ENCODE measurements at places on chromosomes 11 and 22.

GRCh38 chr22:29883775-29884097, 762 bp downstream of the MTMR3 start:
- DNase-seq = no peak

DNA sequence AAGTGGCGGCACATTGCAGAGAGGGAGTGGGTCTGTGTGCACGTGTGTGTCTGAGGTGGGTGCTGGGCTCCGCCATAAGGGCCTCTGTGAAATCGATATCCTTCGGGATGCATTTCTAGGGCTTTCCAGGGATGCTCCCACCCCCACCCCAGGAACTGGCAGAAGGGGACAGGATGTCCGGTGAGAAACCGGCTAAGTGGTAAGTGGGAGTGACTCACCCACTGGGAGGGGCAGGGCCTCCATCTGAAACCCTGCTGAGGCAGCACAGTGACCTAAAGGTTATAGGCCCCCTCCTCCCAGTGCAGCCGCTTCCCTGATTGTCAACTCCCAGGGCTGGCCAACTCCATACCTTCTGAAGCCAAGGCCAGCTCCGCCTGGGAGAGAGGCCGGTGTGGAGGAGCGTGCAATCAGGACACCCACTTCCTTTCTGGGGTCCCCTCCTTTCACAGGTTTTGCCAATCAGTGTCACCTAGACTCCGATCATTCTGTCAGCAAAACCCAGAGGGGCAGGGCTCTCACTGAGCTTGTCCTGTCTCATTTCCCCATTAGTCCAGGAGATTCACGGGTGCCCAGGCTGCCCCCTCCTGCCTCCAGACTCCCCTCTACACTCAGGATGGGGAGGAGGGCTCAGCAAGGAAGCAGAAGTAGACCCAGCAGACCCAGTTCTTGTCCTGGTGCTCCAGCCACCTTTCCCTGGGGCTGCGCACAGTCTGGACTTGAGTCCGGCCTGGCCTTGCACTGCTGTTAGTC, 44.5 kb downstream of the NECTIN1 start:
- DNase-seq = peak; percentile 65

- DNase-seq = no peak
These were observed 1.1 kb upstream of the DENND5A start for GRCh38 chr11:9266132-9266736.

GRCh38 chr11:28072321-28072720, 35.6 kb downstream of the KIF18A start:
- DNase-seq = peak; percentile 67

- no peak for DNase-seq
These were observed 27.7 kb downstream of the CACNA1I start for GRCh38 chr22:39598017-39598965.

- no peak for DNase-seq
These were observed 1.4 kb downstream of the OSBP2 start for GRCh38 chr22:30695871-30696655.

GRCh38 chr11:111101881-111102280, 143.6 kb upstream of the POU2AF2 start:
- DNase-seq = no peak

DNA sequence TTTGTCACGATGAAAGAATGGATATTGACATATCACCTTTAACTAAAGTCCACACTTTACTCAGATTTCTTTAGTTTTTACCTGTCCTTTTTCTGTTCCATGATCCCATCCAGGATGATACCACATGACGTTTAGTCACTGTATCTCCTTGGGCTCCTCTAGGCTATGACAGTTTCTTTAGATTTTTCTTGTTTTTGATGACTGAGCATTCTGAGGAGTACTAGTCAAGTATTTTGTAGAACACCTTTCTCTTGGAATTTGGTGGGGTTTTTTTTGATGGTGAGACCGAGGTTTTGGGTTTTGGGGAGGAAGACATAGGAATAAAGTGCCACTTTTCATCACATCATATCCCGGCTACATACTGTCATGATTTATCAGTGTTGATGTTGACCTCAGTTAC, 4.0 kb downstream of the LDHAL6A start:
- no peak for DNase-seq

- no peak for DNase-seq
These were observed 8.0 kb downstream of the AHNAK start for GRCh38 chr11:62538470-62539237.

GRCh38 chr11:102138670-102139069, 28.4 kb downstream of the YAP1 start:
- DNase-seq = peak; percentile 94

- no peak for DNase-seq
These were observed 48.6 kb downstream of the C11orf91 start for GRCh38 chr11:33651990-33652389.

GRCh38 chr11:74084796-74085541, 76.1 kb upstream of the UCP3 start:
- DNase-seq = peak; percentile 46

DNA sequence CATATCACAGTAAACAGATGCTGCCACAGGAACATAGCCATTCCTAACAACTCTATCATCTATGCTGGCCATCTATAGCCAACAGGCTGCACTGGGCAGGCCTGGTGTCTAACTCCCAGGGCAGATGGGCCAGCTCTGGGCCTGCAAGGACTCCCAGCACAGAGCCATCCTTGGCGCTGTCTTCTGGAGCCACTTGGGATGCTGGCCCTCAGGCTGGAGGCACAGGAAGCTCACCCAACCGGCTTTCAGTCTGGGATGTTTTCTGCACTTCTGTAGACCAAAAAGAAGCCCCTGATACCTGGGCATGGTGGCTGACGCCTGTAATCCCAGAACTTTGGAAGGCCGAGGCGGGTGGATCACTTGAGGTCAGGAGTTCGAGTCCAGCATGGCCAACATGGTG, 40.8 kb upstream of the WNT11 start:
- DNase-seq = no peak

DNA sequence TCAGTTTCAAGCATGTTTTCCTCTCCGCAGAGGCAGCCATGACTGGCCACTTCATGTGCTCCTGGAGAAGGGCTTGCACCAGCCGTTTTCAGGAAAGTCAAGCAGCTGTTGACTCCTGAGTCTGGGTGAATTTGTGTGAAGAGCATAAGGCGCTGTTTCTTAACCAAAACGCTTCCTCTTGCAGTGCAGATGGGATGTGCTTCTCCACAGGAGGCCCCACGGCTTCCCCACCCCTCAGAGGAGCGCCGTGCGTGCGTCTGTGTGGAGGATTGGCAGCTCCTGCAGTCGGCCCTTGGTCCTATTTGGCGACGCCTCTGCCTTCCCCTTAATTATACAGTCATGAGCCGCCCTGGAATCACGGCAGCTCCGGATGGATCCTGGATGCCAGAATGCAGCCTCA, 54.1 kb upstream of the B3GAT1 start:
- DNase-seq = no peak

- no peak for DNase-seq
These were observed 63.5 kb downstream of the CEP164 start for GRCh38 chr11:117391181-117391580.

DNA sequence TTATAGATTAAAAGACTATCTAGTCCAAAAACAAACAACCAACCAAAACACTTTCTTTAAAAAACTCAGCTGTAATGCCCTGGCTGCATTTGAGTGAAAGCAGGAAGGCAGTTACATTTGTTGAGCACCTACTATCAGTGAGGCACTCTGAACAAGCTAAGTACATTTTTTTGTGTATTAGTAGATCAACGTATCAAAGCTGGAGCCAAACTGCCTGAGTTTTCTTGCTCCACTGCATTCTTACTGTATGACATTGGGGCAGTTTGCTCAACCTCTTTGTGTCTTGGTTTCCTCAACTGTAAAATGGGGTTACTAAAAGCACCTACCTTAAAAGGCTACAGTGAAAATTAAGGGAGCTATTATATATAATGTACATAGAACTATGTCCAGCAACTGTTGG, 22.0 kb downstream of the COA4 start:
- no peak for DNase-seq

DNA sequence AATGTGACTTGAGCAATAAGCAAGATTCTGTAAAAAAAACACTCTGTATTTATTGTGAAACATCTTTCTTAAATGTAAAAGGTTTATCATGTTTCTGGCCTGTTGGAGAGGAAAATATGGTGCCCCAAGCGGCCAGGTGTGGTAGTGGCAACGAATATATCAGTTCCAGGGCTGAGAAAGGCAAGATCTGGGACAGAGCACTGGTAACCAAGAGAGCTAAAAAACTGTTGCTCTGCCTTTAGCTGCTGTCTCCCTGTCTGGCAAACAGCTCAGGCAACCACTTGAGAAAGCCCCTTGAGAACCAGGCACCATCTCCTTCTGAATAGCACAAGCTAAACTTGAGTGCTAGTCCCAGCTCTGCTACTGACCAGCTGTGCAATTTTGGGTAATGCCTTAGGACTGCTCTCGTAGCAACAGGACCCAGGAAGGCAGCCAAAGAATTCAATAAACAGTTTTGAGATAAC, 129.9 kb downstream of the KCNC1 start:
- DNase-seq = no peak

DNA sequence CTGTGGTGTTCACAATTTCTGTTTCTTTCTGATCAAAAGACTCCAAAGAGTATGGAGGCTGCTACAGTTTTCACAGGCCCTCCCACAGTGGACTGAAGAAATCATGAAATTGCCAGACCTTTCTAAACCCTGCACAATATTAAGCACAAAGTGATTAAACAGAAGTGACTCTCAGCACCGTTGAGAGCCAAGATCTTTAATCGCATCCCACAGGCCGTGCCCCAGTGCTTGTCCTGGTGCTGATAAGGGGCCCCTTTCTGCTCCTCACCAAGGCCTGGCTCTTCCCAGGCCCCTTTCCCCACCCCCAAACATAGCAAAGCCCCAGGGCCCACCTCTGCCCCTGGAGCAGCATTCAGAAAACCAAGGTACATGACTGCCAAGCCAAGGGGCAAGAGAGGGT, 57.4 kb upstream of the BMAL1 start:
- no peak for DNase-seq

DNA sequence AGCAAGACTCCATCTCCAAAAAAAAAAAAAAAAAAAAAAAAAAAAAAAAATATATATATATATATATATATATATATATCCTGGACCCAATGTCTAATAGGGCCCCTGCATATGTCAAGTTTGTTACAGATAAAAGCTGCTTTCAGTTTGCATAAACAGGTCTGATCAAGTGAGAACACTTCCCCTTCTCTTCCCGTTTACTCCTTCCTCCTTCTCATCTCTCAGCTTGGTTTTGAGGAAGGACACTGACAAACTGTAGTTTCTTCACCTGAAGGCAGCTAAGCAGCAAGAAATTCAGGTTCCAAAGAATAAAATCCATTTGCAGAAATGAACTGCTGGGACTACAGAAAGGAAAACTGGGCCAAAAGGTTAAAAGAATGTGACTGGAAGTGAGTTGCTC, 11.7 kb downstream of the THOC5 start:
- no peak for DNase-seq

DNA sequence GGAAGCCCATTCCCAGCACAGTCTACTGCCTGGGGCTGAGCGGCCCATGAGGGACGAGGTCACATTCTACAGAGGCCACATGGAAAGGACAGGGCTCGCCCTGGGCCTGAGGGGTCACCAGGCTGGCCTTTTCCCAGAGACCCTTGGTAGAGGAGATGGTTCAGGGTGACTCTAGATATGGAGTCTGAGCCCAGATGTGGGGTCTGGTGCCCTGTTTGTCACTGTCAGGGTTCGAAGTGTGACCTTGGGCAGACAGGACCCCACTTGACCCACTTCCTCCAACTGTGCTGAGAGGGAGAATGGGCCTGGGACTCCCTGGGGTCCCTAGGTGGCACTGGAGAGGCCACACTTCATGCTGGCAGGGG, 81.0 kb downstream of the MYEOV start:
- DNase-seq = no peak

DNA sequence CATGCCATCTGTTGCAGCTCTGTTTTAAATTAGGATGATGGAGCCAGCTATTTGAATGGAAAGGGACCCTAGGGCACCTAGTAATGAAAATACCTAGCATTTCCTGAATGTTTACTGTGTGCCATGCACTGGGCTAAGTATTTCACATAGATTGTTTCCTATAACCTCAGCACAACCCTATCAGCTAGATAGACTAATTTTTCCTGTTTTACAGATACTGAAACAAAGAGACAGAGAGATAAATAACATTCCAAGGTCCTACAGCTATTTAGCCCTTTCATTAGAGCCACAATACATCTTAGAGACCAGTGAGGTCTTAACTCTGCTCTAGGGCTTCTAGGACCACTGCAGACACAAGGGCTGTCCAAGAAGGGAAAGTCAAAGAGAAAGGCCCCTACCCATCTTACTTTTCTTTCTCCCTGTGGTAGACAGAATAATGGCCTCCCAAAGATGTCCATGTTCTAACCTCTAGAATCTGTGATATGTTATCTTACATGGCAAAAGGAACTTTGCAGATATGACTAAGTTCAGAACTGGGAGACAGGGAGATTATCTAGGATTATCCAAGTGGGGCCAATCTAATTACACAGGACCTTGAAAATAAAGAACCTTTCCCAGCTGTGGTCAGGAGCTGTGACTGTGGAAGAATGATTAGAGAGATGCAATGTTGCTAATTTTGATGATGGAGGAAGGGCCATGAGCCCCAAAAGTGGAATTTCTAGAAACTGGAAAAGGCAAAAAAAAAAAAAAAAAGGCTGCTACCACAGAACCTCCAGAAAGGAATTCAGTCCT, 157.0 kb downstream of the CCDC34 start:
- DNase-seq = peak; percentile 43

DNA sequence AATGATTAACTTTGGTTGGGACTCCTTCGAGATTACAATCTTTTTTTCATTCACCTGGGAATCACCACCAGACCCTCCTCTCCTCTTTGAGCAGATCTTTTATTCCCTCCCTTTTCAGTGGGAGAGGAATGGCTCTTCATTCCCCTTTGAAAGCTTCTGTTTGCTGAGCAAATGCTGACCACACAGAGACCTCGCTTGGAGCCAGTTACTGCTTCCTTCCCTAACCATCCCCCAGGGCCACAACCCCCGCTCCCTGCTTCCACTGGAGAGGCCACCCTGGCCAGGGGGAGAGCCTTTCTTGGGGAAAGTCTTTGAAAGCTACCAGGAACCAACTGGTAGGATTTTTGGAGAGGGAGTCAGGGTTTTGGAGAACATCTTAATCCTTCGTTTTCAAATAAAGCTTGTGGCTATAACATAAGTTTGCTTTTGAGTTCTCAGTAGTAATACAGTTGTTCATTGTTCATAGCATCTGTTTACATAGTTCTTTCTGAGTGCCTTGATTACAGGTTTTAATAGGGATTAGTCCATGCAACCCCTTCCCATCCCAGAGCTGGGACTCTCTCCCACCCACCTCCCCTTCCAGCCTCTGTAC, 138.4 kb downstream of the DBX1 start:
- no peak for DNase-seq

GRCh38 chr22:45587638-45588505, 83.8 kb upstream of the ATXN10 start:
- no peak for DNase-seq

DNA sequence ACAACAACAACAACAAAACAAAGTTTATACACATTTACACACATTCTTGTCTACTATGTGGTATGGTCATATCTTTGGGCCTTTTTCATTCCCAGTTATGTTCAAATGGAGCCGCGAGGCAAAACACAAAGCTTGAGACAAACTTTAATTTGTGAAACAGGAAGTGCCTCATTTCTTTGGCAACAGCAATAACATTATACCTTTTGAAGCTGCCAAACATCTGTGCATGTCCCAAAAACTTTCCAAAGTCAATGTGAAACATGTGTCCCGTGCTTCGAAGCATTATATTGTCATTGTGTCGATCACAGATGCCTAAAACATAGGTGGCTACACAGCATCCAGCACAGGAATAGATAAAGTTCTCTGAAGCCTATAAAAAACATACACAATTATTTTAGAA, 25.0 kb upstream of the RPS13 start:
- DNase-seq = no peak

- no peak for DNase-seq
These were observed 18.6 kb downstream of the ATM start for GRCh38 chr11:108241330-108242037.

- no peak for DNase-seq
These were observed 58.3 kb downstream of the PRDM11 start for GRCh38 chr11:45204761-45205160.
